ENCODE measurements at places on chromosomes 16 and 17.

GRCh38 chr16:77288222-77288621 is 89.0 kb downstream of the SYCE1L start:
- no peaks in the 10 kb centered on the region for H3K27me3 ChIP-seq
- no peak overlapping the region for H3K4me3 ChIP-seq
- no peak for DNase-seq
- H3K4me1 ChIP-seq = no peaks in the 10 kb centered on the region
- H3K36me3 ChIP-seq = no peaks in the 10 kb centered on the region
- no peak overlapping the region for H3K27ac ChIP-seq

- H3K4me1 ChIP-seq = no peaks in the 10 kb centered on the region
- H3K27ac ChIP-seq = no peak overlapping the region
- peaks cover 3% of the 10 kb centered on the region for H3K36me3 ChIP-seq
- no peak overlapping the region for H3K4me3 ChIP-seq
- no peaks in the 10 kb centered on the region for H3K27me3 ChIP-seq
Measured at GRCh38 chr16:68047987-68048386, 24.9 kb downstream of the DUS2 start.

DNA sequence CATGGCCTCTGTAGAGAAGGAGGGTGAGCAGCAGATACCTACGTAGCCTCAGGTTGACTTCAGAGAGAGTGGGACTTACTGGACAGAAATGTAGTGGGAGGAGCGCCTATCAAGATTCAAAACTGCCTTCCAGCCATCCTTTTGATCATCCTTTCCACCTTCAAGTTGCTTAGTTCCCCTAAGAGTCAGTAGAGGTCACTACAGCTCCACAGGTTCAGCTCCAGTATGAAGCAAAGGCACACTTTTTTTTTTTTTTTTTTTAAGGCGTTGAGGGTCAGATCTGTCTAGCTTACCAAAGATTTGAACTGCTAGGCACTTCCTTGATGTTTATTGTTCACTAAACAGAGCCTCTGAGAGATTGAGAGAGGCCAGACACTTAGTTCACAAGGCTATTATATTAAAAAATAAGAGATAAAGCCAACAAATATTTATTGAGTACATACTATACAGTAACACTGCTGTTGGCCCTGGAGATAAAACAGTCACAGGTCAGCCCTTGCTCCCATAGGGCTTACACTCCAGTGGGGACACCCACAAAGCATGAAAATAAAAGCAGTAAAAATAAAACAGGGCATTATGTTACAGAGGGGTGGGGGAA is 3.1 kb downstream of the RNF227 start:
- H3K36me3 ChIP-seq = peaks cover 44% of the 10 kb centered on the region
- H3K4me3 ChIP-seq = no peak overlapping the region
- H3K27me3 ChIP-seq = no peaks in the 10 kb centered on the region
- no peak for DNase-seq

DNA sequence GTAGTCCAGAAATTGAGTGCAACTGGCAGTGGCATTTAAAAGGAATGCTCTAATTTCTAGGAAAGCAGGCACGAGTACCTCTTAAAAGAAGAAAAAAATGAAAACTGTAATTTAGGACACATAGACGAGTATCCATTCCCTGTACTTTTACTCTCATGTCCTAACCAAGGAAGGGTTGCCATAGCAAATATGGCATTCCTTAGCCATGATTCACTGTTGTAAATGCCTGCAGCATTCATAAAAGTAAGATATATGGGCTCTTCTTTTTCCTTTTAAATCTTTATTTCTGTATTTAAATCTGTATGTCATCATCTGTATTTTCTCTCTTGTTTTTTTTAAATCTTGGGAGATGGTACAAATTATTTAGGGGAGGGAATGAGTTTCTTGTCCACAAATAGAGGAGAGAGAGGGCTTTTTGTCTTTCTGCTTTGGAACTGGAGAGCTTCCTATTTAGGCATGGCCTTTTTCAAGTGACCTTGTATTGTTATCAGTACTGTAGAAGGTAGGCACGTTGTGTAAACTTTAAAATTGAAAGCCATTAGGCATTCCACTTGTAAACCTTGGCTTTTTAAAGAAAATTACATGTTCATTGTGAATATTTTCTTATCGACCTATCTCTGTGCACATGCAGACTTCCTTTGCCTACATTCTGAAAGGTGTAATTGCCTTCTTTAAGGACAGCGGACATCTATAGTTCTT is 50.0 kb downstream of the TENT4B start:
- peak overlapping the region; percentile 64 for H3K27ac ChIP-seq
- H3K4me3 ChIP-seq = no peak overlapping the region
- H3K36me3 ChIP-seq = no peaks in the 10 kb centered on the region
- H3K27me3 ChIP-seq = no peaks in the 10 kb centered on the region

DNA sequence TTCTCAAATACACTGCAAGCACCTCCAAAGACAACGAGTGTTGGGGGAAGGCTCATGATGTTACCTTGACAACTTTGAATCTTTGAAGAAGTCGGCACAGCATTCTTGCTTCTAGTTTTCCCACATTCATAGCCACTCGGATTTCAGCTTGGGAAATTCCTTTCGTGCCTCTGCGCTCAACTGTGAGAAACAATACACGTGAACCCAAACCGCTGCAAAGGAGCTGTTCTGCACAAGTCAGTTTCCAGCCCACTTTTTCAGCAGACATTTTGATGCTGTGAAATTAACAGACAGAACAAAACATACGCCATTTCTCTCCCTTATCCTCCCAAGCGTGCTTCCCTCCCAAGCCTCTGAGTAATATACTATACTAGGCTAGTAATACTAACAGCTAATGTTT is 41.2 kb downstream of the GTF3C1 start:
- H3K27ac ChIP-seq = no peak overlapping the region
- no peak for DNase-seq
- no peak overlapping the region for H3K4me3 ChIP-seq
- peaks cover 100% of the 10 kb centered on the region for H3K36me3 ChIP-seq
- no peaks in the 10 kb centered on the region for H3K4me1 ChIP-seq

GRCh38 chr17:20235747-20236146 is 226.6 kb downstream of the SPECC1 start:
- no peak overlapping the region for H3K27ac ChIP-seq
- DNase-seq = no peak
- no peaks in the 10 kb centered on the region for H3K27me3 ChIP-seq
- no peaks in the 10 kb centered on the region for H3K36me3 ChIP-seq
- H3K4me3 ChIP-seq = no peak overlapping the region

GRCh38 chr16:68473358-68474070 is 25.2 kb upstream of the SMPD3 start:
- DNase-seq = no peak
- H3K36me3 ChIP-seq = no peaks in the 10 kb centered on the region
- H3K4me3 ChIP-seq = no peak overlapping the region
- no peaks in the 10 kb centered on the region for H3K27me3 ChIP-seq
- peaks cover 20% of the 10 kb centered on the region for H3K4me1 ChIP-seq

DNA sequence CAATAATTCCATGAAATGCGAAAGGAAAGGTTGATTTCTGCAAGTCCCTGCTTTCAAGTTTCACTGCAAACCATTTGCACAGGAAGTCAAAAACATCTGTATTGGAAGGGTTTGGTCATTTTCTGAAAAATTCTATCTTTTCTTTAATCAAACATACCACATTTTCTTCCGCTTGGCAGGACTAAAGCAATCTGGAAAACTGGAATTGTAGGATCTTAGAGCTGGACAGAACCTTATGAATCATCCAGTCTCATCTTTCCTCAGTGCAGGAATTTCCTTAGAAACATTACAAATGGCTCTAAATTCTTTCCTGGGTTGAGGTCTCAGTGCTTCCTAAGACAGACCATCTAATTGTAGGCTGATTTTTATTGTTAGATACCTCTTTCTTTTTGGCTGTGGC is 111.5 kb upstream of the ELAC2 start:
- no peak overlapping the region for H3K4me3 ChIP-seq
- H3K27me3 ChIP-seq = no peaks in the 10 kb centered on the region
- DNase-seq = no peak

All from esophagus squamous epithelium (tissue), 5 donors.